Stimulated activated CD4-positive, alpha-beta T cell treated with anti-CD3 and anti-CD28 coated beads, Interleukin-1b, Interleukin-23, amount 100 ng/mL, for 48 hours (primary cell): ENCODE measurements at places on chromosomes 7 and 10.

DNA sequence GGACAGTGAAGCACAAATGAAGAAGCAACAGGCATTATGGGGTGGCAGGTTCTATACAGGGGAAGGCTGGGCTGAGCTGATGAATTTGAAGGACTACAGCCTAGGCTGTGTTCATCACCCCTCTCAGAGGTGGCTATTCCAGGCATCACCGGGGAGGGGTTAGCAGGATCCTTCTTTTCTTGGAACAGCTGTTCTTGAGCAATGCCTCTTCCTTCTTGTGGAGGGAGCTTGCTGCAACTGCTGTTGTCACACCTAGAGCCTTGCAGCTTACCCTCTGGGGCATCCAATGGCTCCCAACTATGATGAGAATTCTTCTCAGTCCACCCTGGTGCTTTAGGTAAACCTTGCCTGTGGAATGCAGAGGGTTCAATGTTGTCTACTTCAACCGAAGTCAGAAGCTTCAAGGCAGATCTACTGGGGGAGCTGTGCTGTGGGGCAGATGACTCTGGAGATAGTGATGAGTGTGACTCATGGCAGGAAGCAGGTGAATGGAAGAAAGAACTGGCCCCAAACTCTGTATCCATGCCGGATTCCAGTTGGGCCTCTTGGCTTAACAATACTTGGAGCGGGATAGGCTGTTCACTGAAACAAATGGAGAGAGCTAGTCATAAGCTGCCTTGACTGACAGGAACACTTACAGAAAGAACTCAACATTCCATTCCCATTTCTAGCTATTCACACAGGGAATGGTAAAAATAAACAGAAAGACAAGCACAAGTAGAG is 21.5 kb upstream of the PPP3CB start:
- DNase-seq = no peak

- DNase-seq = peak; percentile 3
Measured at GRCh38 chr7:34087892-34088891, 182.9 kb downstream of the BMPER start.

GRCh38 chr10:68327889-68328786 is 3.7 kb upstream of the HNRNPH3 start:
- DNase-seq = no peak

- DNase-seq = no peak
Measured at GRCh38 chr7:124652237-124652636, 113.4 kb downstream of the GPR37 start.

GRCh38 chr10:97927622-97928021 is 78.0 kb downstream of the GOLGA7B start:
- no peak for DNase-seq

GRCh38 chr10:29030900-29031299 is 258.0 kb upstream of the LYZL1 start:
- no peak for DNase-seq

DNA sequence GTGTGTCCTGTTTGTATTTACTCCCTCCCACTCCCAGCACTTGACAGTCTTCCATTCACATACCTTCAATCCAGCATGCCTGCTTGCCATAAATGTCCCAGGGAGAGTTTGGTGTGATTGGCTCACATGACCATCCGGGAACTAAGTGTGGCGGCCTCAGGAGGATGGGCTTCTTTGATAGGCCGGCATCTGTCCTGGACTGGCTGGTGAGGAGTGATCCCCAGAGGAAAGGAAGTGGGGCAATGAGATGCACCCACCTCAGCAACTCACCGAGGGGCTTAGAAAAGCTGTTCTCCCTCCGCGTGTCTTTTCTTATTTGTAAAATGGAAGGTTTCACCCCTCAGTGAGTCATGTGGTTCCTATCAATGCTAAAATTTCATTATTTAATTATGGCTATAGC is 14.9 kb upstream of the EBF3 start:
- DNase-seq = no peak

GRCh38 chr7:151597541-151598444 is 78.1 kb upstream of the RHEB start:
- DNase-seq = no peak

DNA sequence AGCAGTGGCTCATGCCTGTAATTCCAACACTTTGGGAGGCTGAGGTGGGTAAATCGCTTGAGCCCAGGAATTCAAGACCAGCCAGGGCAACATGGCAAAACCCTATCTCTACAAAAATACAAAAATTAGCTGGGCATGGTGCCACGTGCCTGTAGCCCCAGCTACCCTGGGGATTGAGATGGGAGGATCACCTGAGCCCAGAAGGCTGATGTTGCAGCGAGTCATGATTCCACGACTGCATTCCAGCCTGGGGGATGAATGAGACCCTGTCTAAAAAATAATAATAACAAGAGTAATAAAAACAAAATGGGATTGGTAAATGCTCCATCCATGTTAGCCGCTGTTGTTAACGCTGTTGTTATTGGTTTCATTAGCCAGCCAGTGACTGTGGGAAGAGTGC is 1.3 kb upstream of the HKDC1 start:
- DNase-seq = no peak

GRCh38 chr10:124042656-124043309 is 50.6 kb downstream of the CHST15 start:
- no peak for DNase-seq

- no peak for DNase-seq
Measured at GRCh38 chr7:41169317-41169716, 533.6 kb downstream of the INHBA start.

DNA sequence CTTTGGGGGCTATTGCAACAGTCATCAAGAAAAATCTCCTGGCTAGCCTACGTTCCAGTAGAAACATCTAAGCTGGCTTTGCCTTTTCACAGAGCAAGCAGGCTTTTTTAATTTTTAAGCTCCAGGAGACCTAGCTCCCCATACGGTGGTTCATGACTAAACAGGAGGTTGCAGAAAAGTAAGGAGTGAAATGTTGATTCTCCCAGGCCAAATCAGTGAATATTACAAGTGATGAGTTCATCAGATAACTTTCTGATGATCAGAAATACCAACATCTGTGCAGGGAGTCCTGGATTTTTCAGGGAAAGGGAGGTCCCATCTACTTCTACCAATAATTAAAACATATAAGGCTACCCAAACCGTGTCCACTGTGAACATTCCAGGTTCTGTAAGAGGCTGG is 477.3 kb upstream of the CELF2 start:
- no peak for DNase-seq

DNA sequence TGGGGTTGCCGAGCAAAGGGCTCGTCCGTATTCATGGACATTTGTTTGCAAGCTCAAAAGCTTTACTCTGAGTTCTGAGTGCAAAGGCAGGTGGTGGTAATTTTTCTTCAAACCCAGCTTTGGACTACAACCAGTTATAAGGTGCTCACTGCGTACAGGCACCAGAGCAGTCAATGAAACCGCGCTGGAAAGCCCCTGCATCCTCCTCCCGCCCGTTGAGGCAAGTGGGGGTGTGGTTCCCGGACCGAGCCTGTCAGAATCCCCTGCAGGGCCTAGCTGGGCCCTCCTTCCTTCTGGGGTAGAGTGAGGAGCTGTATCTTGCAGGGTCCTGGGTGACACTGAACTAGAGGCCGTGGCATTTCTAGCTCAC is 22.3 kb downstream of the AMZ1 start:
- peak; percentile 39 for DNase-seq

GRCh38 chr10:61285749-61286148 is 167.4 kb downstream of the TMEM26 start:
- DNase-seq = no peak

DNA sequence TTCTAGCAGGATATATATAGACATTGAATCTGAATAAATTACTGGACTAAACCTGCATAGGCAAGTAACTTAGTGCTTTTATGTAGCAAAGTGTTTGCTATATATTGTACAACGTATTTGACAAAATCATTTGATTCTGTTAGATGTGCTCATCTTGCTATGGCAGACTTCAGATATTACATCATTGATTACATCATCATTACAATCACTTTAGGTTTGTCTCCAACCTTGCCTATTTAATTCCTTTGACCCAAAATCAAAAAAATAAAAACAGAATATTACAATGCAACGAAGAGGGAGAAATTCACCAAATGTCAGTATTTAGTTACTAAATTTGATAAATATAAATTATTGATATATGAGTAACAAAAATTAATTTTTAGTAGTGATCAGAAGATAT is 155.7 kb upstream of the STEAP1 start:
- no peak for DNase-seq

DNA sequence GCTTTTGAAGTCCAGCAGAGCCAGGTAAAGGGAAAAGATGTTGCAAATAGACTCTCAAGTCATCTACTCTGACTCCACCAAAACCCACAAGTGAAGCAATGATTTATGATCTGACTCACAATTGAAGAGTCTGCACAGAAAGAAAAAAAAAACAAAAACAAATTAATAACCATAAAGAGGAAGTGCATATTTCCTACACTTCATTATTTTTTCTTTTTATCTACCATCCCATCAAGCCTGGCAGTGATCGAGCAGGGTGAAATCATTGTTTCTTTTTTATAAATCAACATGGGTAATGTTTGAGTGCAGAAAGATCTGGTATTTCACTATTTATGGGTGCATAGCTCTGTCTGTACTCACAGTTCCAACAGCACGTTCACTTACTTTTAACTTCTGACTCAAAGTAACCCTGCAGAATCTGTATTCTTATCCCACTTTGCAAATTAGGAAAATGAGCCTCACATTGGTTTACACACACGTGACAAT is 829.0 kb downstream of the TNS3 start:
- no peak for DNase-seq

DNA sequence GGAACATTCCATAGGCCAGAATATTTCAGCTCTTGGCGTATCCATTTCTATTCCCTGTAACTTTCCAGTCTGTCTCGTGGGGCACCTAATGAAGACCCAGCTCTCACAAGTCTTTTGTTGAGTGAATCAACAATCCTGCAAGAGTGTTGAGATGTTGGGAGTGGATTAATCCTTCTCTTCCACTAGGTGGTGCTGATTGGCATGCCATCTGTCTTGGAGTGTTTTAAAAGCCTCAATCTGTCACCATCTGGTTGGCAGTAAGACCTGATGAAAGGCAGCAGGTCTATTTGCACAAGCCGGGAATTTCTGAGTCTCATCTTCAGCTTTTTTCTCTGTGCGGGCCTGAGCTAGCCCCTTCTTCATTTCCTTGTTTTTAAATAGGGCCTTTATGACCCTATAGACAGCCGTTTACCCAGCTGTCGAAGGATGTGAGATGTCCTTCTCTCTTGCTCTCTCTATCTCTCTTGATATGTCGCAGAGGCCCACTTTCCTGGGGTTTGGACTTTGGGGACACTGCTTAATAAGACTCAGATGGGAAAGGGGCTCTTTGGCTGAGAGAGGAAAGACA is 180.5 kb downstream of the ZNF365 start:
- DNase-seq = peak; percentile 3

DNA sequence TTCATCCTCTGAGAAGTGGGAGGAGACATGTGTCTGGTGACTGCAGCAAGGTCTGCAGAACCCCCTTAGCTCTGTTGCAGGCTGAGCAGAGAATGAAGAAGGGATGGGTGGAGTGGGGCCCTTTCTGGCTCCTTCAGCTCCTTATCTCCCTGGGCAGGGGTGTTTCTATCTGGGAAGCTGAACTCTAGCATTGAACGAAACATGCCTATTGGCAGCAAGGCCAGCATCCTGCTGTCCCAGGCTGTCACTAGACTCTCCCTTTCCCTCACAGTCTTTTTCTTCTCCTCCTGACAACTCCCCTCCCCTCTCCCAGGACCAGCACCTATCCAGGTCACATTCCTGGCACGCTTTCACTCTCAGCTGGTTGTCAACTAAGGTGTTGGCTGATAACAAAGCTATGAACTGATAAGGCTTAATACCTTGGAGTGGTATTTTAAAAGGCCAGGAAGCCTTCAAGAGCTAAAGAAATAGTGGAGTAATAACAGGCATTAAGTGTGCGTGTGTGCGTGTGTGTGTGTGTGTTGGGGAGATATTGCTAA is 128.8 kb upstream of the FZD8 start:
- DNase-seq = no peak

DNA sequence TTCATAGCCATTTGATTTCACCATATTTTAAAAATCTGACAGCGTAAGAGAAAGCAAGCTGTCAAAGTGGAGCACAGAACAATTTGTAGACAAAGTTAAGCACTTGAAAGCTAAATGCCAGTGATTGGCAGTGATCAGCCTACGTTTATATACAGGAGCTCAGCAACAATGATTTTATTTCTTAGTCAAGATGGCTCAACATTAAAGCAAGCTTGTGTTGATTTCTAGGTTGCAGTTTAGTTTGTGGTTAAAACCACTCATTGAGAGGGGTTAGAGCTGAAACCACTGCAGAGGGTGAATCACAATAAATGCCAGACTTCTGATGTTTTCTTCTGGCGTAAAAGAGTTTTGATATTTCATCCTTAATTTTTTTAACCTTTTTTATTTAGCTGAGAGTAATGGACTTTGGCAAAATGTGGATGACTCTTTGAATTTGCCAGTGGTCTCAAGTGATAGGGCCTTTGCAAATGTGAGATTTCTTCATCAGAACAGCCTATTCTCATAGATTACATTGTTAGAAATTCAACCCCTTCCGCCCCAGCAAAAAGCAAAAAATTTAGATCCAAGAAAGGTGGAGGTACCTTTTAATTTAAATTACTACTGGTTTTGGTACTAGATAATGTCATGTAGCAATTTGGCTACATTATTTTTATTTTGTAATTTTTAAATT is 73.8 kb downstream of the SHOC2 start:
- peak; percentile 1 for DNase-seq

DNA sequence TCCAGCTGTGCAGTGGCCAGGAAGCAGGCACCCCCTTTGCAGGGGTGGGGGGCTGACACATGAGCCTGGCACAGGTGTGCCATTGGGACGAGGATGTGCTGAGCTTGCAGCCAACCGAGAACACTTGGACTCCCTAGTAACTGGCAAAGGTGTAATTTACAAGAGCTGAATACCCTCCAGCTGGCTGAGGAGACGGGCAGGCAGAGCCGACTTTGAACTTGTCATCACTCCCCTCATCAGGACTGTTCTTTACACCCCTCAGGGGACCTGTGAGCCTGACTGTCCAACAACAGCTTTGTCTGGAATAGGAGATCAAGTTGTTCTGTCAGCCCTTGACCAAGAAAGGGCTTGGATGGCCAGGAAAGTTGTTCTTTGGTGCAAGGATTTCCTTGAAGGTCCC is 61.2 kb downstream of the CDH23 start:
- no peak for DNase-seq

DNA sequence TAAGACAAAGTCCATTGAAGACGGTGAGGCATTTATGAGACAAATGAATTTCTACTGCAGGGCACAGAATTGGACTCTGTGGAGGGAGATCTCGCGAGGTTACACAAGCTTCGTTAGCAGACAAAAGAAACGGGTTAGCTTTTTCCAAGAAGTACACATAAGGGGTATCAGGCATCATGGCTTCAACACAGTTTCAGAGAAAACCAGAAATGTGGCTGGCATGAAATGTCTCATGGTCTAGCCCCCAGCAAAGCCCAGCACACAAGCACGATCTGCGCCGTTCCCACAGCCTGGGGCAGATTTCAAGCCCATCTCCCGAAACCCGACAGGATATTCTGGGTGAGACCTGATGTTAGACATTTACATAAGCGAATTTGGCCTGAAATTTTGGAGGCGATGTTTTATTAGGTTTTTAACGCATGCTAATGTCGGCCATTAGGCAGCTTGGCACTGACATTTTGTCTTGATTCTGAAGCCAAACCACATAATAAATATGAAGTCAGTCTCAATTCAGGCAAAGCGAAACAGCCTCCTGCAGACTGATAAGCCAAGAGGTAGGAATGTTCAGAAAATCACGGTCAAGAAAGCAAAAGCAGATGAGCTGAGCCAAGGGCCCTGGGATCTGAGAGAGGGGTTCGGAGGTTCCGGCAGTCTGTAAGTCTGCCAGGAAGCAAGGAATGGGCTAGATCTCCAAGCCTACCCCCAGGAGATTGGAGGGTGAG is 240.5 kb downstream of the PRPF18 start:
- DNase-seq = no peak
